ENCODE measurements at places on chromosomes 1 and 21. TPM values are rescaled to one million over a fixed set of nuclear protein-coding genes. Genes with fewer than 3 reads are reported as not detected.
A peak's percentile ranks its signal among the peaks of the same experiment; 100 is the strongest.

Gene EVA1C
- total RNA-seq, result 13.9 TPM

Gene SLAMF7
- total RNA-seq, result 0.36 TPM

Gene DHCR24
- total RNA-seq, result 12.8 TPM

Gene COL11A1
- total RNA-seq, result not detected

Gene SERPINC1
- not detected for total RNA-seq

Gene UBL4B
- total RNA-seq, result not detected

Gene FMO3
- 1.3 TPM for total RNA-seq

Gene MATN1
- total RNA-seq, result not detected

Gene DCST1
- not detected for total RNA-seq

Gene LCE2A
- total RNA-seq, result not detected

Gene C1orf35
- 7.1 TPM for total RNA-seq

Gene DDR2
- total RNA-seq, result 26.9 TPM

Gene RCSD1
- total RNA-seq, result 42.7 TPM

Gene PLA2G2D
- not detected for total RNA-seq

Gene PERM1
- 160 TPM for total RNA-seq

DNA sequence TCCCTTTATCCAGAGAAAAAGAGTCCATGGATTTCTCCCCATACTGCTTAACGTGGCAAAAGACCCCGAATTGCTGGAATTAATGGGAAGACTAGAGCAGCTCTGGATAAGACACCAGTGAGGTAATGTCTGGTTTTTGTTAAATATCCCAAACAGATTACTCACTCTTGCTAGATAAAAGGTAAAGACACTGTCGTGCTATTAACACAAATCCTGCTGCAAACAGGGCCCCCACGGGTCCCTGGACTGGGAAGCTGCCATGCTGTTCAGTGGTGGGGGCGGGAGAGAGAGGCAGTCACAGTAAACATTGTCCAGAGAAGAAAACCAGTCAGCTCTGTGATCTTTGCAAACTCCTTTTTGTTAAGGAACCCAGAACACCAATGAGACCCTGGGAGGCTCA lies 15.2 kb upstream of the SRP9 start:
- DNase-seq, result no peak

DNA sequence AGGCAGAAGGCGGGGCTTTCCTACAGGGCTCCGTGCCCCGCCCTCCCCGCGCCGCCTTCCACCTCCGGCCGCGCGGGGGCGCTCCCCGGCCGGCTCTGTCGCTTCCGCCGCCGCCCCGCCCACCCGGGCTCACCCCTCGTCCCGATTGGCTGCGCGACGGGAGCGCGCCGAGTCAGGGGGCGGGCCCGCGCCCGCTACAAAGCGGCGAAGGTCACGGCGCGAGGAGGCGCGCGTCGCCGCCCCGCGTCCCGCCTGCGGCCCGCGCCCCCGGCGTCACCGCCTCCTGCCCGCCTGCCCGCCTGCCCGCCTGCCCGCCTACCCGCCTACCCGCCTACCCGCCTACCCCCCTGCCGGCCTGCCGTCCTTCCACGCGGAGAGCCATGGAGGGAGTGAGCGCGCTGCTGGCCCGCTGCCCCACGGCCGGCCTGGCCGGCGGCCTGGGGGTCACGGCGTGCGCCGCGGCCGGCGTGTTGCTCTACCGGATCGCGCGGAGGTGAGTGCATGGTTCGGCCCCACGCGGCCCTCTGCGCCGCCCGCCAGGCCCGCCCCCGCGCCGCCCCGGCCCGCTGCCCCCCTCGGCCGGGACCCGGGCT lies at the start of gene TMEM201:
TSS of gene TMEM201 (plus strand) at position 361 of the 593 bp plus-strand sequence. CDS start at position 381, 20 bp downstream.
- DNase-seq, result peak; percentile 96

DNA sequence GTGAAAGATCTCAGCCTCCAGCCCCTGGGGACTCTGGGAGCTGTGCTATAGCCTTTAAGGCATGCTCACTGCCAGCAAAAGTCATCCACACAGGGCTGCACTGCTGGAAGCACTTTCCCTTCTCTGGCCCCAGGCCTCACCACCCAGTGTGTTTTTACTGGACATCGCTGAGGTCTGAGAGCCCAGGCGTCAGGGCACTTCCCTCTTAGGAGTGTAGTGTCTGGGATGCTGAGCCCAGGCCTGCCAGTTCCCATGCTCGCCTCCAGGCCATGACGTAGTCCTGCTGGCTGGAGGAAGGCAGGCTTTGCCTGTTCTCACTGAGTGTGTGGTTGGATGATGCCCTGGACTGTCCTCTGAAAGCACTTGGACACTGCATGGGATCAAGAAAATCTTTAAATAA lies 101.2 kb downstream of the GDAP2 start:
- peak; percentile 75 for DNase-seq

DNA sequence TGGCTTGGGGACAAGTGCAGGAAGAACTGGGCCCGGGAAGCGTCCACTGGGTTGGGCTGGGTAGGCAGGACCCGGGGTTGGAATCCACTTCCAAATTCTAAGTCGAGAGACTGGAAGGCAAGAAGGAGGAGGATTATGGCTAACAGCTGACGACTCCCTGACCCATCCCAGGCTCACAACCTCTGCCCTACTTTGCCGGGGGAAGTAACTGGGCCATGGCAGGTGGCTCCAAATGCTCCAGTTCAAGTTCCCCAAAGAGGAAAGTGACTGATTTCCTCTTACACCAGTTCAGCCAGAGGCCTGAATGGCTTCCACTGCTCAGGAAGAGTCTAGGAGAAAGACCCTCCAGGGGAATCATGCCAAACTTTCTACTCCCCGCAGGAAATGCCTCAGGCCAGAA lies 11.4 kb downstream of the EMC1 start:
- DNase-seq, result no peak

DNA sequence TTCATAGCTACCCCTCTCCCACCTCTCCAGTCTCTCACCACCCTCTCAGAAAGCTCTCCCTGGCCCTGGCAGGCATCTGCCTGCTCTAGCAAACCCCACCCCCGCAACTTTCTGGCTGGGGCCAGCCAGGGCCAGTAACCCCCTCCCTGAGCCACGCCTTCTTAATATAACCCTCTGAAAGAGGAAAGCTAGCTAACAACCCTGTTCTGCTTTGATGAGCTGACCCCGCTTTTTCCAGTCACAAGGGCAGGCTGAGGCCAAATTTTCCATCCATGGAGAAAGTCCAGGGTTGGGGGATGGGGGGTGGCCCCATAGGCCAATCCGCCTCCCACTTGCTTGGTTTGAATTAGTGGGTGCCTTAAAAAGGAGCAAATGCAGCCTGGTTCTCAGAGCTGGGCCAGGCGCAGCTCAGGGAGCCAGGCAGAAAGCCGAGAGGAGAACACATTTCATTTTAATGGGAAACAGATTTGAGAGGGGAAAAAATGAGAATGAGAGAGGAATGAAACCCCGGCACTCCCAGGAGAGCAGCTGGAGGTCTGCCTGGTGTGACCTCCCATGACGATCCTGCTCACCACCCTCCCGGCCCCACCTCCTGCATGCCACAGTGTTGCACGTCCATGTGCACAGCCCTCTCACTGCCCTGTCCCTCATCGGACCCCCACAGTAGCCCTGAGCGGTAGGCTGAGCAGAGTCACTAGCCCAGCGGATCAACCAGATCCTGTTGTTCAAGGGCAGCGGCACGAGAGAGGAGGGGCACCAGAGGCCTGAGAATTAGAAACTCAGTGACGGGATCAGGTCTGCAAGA lies 62.3 kb downstream of the OPTC start:
- peak; percentile 72 for DNase-seq

DNA sequence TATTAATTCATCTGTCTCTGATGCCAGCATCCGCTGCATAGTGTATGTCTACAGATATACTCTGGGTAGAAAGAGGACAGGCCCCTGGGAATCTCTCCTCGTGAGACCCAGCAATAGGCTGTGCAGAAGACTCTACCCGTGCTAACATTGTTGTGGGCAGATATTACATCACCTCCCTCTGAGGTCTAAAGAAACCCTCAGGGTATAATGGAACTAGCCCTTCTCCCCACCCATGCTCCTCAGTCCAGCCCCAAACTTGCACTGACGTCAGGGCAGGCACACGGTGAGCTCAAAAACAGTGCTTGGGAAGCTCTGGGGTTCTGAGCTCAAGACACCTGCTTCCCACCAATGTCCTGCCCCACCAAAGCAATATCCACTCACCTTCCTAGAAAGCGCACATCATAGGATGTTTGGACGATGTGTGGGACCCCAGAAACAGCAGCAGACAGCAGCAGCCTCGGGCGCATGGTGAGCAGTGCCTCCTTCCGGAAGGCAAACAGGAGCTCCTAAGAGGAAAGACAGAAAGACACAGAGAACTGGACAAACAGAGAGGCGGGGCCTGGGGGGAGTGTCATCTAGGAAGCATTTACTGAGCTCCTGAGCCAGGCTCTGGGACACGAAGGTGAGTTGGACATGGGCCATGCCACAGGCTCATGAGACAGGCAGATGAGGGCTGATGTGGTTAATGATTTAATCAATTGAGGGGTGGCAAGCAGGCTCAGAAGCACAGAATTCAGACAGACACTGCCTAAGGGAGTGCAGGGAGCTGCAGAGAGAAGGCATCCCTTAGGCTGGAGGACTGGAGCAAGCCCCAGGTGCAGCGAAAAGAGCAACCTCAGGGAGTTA lies 4.8 kb downstream of the OVGP1 start:
- DNase-seq, result no peak

DNA sequence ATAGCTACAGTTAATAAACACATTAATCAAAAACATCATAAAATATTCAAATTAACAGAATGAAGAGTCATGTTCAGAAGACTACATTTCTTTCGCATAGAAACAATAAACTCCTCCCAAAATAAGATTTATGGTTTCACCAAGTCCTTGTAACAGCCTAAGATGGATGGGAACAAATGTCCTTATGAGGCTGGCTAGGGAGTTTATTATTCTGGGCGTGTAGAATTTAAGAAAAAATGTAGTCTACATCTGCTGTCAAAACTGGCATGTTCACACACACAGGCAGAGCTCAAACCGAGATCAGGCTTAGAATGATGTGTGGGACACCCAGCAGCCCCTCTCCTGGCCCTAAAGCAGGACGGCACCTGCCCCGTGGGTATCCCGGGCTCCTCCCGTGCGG lies 101.1 kb downstream of the NPHP4 start:
- DNase-seq, result no peak

GRCh38 chr1:32798679-32799416 lies 18.3 kb downstream of the YARS1 start:
- no peak for DNase-seq

DNA sequence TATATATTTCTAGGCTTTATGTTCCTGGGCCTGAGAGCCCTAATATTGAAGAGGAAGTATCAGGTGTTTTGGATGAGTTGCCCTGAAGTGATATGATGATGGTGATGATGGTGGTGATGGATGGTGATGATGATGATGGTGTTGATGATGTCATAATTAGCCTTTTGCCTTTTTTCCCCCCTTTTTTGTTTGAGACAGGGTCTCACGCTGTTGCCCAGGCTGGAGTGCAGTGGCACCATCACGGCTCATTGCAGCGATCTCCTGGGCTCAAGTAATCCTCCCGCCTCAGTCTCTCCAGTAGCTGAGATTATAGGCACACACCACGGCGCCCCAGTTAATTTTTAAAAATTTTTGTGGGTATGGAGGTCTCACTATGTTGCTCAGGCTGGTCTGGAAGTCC lies 76.5 kb downstream of the CNST start:
- no peak for DNase-seq

GRCh38 chr1:116513956-116514355 lies 56.9 kb downstream of the CD58 start:
- peak; percentile 53 for DNase-seq

DNA sequence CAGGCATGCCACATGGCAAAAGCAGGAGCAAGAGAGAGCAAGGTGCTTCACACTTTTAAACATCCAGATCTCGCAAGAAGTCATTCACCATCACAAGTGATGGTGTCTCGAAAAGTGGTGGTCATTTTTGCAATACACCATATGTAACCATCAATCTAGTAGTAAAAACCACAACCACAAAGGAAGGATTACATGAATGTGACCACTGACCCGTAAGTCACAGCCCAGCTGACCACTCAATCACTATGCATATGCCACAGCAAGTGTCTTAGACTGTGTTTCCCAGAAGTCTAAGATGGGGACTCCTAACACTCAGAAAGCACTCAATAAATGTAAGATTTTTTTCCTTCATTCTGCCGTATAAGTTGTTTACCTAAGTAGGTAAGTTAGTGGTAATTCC lies 76.9 kb downstream of the FH start:
- no peak for DNase-seq

DNA sequence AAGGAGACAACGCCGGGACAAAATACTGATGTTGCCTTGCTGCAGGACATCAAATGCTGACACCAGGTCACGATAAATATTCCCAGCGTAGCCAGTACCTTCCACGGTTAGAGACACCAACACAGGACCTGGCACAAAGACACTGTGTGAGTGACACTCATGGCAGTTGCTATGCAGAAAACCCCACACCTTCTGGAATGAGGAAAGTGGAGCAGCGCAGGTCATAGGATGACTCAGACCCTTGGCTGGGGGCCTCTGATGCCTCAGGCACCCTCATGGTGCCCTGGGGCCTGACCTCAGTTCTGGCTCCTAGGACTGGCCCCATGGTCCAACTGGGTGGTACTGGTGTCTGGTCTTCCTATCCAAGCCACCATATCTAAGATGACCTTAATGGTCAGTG lies 7.0 kb downstream of the DCST2 start:
- no peak for DNase-seq

- DNase-seq, result no peak
Measured at GRCh38 chr1:24317956-24318614, 1.1 kb upstream of the GRHL3 start.

- DNase-seq, result peak; percentile 62
Measured at GRCh38 chr1:20008391-20008841, 29.0 kb upstream of the PLA2G2A start.

- no peak for DNase-seq
Measured at GRCh38 chr1:58290685-58291372, 255.7 kb downstream of the OMA1 start.

DNA sequence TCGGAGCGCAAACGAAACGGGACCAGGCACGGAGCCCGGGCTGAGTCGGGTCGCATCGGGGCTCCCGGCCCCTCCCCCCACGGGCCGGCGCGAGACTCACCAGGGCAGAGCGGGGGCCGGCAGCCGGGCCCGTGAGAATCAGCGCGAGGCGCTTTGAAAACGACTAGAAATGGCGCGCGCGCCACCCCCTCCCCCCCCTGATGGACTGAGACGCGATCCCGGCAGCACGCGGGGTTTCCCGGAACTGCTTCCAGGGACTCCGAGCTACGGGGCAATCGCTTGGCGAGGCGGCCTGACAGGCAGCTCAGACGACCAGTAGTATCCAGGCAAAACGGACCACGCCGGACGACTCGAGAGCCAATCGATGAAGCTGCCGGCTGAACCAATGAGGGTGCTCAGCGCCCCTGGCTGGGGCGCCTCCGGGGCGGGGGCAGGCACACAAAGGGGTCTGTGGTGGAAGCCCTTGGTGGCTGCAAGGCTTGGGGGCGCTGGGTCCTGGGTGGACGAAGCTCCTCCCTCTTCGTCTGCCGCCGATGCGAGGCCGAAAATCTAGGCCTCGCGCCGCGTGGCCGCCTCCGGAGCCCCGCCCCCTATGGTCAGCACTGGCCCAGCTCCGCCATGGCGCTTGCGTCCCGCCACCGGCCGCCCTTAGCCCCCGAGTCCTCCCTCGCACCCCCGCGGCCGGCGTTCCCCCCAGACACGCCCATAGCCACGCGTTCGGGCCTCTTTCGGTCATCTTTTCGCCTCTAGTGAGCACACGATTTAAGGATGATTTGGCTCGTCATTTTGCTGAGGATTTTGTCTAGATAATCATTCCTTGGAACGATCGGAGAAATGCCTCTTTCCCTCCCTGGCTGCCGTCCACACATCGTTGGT lies at the start of gene HNRNPR:
TSS of gene HNRNPR (minus strand) at position 174 of the 876 bp plus-strand sequence. CDS start 3,276 bp downstream, outside the sequence.
- DNase-seq, result peak; percentile 100

- DNase-seq, result no peak
Measured at GRCh38 chr1:1098681-1099421, 17.0 kb downstream of the C1orf159 start.

Data from left ventricle myocardium inferior (tissue), 1 donor.